ENCODE measurements at places on chromosomes 1 and 21. TPM values are rescaled to one million over a fixed set of nuclear protein-coding genes. Genes with fewer than 3 reads are reported as not detected.
A peak's percentile ranks its signal among the peaks of the same experiment; 100 is the strongest.

- DNase-seq, result no peak
Measured at GRCh38 chr1:27166929-27167328, 12.0 kb upstream of the SLC9A1 start.

DNA sequence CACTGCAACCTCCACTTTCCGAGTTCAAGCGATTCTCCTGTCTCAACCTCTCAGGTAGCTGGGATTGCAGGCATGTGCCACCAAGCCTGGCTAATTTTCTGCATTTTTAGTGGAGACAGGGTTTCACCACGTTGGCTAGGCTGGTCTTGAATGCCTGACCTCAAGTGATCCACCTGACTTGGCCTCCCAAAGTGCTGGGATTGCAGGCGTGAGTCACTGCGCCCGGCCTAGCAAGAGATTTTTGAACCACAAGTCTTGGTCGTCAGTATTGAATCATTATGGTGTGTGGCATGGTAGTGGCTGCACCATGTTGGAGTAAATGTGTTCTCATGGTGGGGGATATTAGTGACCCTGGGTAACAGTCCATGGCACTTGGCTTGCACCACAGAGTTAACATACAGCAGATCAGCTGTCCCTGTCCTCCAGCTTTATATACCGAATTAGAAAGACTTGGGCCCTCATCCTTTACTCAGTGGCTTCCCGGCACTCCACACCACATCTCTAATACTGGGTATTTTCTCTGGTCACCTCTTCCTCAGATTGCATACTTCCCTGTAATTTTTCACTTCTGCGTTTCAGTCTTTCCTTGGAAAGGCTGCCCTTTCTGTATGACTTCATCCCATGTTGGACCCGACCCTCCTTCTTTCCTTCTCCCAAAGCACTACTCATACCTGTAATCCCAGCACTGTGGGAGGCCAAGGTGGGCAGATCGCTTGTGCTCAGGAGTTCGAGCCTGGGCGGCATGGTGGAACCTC is 25.1 kb downstream of the AK4 start:
- no peak for DNase-seq

DNA sequence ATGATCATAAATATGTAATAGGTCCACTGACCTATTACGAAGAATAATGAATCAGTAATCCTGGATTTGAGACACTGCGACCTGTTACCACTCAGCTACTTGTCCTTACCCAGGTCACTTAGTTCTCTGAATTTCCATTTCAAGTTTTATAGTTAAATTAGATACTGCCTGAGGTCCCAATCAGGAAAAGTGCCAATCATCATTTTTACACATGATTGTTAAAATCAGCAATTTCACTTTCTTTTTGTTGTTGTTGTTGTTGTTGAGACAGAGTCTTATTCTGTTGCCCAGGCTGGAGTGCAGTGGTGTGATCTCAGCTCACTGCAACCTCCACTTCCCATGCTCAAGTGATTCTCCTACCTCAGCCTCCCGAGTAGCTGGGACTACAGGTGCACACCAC is 22.8 kb upstream of the LYPLAL1 start:
- no peak for DNase-seq

GRCh38 chr1:18041685-18042355 is 65.8 kb upstream of the IGSF21 start:
- DNase-seq, result no peak

- no peak for DNase-seq
Measured at GRCh38 chr1:230031131-230031530, 35.9 kb upstream of the GALNT2 start.

- DNase-seq, result no peak
Measured at GRCh38 chr1:164086832-164087231, 472.2 kb upstream of the PBX1 start.

DNA sequence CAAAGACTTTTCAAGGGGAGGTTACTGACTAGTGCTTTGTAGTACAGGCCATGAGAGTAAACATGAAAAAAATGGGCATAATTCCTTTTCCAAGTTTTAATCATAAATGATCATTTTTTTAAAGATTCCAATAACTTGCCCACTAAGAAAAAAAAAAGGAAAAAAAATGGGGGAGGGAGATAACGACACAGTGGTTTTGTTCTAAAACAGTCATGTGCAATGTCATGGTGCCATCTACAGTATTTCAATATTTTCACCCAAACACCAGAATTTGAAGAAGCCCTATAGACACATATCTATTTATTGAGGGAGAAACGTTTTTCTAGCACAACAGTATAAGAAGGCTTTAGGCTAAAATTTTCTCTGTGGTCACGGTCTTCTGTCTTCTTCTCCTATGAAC is 250.2 kb downstream of the LTN1 start:
- DNase-seq, result no peak

DNA sequence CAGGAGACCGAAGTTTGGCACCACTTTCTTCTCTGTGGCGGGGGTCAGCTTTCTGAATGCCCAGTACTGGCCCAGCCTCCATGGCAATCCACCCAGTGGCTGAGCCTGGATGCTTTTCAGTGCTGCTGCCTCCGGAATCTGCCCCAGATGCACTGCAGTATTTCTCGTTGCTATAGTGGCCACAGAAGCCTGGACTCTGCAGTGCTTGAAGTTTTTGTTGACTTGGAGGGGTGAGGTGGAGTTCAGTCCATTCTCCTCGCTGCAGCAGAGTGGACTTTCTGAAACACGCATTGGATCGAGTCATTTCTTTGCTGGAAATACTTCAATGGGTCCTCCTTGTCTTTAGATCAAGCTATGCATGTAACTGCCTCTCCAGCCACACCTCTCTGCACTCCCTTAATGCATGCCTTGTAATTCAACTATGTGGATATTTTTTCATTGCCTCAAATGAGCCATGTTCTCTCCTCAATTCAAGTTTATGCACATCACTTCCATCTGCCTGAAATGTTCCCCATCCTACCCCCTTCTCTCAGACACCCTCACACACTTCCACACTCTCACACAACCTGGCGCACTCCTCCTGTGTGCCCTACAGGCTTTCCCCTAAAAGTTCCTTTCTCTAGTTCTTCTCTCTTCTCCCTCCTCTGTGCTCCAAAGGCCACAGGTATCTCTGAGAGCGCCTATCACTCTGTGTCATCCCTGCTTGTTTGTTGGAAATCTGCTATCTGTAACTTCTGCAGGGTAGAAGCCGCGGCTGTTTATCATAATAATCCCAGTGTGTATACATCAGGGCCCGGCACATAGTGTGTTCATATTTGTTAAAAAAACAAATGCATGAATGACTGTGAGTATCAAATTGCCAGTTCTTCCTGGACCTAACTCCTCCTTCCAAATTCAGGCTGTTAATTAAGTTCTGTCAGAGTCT is 16.5 kb downstream of the ADAM30 start:
- no peak for DNase-seq

- no peak for DNase-seq
Measured at GRCh38 chr1:162757476-162757875, 33.0 kb upstream of the HSD17B7 start.

GRCh38 chr1:25858494-25858893 is 763 bp downstream of the AUNIP start:
- no peak for DNase-seq

DNA sequence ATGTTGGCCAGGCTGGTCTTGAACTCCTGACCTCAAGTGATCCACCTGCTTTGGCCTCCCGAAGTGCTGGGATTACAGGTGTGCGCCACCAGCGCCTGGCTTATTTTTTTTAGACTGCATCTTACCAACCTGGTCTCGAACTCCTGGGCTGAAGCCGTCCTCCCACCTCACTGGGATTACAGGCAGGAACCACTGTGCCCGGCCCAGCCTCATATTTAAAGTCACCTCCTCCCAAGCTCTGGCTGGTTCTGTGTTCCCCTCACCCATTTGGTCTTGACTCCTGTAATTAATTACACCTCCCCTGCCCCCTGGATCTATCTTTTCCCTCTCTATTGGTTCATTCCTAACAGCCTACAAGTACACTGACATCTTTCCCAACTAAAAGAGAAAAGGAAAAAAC is 1.7 kb upstream of the EXOSC10 start:
- DNase-seq, result no peak

DNA sequence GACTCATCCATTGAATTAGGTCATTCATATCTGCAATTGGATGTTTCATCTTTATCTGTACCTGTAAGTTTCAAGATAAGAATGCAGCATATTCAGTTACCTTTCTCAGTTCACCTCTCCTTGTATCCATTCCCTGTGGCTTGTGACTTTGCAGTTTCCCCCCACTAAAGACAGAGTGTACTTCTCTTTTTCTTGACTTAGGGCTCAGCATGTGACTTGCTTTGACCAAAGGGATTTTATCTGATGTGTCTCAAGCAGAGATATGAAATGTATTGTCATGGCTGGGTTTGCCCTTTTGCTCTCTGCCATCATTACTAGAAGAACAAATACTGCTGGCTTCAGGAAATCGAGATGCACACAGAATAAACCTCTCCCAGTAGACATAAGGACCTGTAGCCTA is 754.8 kb downstream of the ADGRL2 start:
- no peak for DNase-seq

GRCh38 chr1:65791801-65792668 is 660 bp upstream of the PDE4B start:
- DNase-seq, result no peak

- DNase-seq, result no peak
Measured at GRCh38 chr1:200260597-200261335, 149.1 kb downstream of the ZNF281 start.

- no peak for DNase-seq
Measured at GRCh38 chr1:218411101-218411500, 66.0 kb downstream of the TGFB2 start.

- no peak for DNase-seq
Measured at GRCh38 chr1:178686407-178686806, 38.6 kb upstream of the RALGPS2 start.

- DNase-seq, result no peak
Measured at GRCh38 chr1:180101411-180101810, 53.3 kb upstream of the QSOX1 start.

DNA sequence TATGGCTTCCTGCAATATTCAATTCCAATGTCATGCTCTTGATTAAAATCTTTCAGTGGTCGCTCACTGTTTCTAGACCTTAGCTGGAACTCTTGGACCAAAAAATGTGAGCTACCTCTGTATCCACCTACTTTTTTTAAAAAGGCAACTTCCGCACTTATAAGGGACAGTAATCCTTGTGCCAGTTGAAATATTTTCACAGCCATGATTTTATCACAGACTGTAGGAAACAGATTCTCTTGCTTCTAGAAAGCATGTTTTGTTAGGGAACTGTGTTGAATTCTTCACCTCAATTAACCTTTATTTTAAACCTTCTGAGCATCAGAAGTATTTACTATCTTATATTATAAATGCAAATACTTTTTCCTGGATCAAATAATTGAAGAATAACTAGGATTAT is 296.0 kb upstream of the ST6GALNAC5 start:
- no peak for DNase-seq

DNA sequence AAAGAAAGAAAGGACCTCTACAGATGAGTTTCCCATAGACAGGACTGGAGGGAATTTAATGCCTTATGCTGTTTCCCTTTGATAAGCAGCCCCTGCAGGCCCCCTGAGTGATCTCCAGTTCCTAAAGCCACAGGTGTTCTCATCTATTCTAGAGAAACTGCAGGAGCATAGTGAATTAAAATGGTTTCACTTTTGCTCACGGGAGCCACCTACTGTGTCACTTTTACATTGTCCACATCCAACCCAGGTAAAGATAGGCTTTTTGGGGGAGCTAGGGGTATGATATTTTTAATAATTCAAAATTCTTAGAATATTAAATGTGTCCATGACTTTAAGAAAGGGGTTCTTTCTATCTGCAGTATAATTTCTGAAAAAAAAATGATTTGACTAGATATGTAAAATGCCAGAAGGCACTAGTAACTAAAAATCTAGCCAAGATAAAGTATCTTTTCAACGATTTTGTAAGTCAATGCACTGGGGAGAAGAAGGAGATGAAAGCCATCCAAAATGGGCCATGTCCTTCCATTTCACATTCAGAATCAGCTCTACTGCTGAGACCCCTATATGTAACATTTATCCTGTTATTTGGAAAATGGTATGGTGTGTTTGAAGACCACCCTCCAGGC is 267.3 kb upstream of the DUSP10 start:
- peak; percentile 7 for DNase-seq

KCNA3 gene
- 17.5 TPM for total RNA-seq

ZFYVE9 gene
- total RNA-seq, result 6.1 TPM

LRRC39 gene
- total RNA-seq, result 0.40 TPM

C1orf87 gene
- total RNA-seq, result not detected

KANK4 gene
- not detected for total RNA-seq

LEMD1 gene
- total RNA-seq, result 0.78 TPM

LRRIQ3 gene
- total RNA-seq, result 1.3 TPM

OR6K3 gene
- total RNA-seq, result not detected
